ENCODE measurements at places on chromosomes 5 and 9.

DNA sequence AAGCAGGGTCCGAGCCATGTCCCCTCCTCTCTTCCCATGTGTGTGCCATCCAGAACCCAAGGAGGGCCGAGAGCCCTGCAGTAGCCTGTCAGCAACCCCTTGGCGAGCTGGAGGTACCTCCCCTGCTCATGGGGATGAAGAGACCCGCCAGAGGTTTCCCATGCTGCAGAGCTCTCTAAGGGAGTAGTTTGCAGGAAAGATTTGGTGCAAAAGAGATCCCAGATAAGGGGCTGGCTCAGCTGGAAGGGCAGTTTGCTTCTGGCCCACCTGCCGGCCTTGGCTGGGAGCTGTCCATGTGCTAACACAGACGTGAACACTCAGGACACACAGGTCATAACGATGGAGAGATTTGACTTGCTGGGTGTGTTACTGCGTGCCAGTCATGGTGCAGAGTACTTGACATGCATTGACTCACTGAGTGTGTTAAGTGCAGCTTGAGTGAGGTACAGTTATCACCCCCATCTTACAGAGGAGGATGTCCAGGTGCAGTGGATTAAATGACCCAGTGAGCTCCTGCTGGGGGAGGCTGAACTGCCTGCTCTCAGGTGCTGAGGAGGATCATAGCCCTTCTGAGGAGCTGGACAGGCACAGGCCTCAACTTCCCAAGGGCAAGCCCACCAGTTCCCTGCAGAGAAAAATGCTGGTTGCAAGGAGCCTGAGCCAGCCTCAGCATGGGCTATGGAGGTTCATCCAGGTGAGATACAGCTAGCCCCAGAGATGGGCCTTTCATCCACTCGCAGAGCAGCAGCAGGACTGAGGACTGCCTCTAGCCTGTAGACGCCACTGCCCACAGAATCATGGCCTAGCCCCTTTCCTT is 6.3 kb upstream of the SLC25A48 start:
- no peak for DNase-seq

DNA sequence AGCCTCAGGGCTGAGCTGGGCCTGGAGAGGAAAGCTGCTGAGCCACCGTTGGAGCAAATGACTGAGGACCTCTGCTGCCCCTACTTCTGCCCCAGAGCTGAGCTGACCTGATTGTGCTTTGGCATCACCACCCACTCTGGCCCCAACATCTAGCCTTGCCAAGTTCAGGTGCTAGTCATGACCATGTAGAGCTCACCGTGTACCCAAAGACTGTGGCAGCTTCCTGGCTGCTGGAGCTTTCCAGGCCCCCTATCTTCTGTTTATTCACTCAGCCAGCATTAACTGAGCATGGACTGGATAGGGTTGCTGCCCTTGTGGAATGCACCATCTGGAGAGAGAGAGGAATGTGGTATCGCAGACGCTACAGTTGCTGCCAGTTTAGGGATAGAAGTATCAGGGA is 49.1 kb downstream of the JADE2 start:
- no peak for DNase-seq

DNA sequence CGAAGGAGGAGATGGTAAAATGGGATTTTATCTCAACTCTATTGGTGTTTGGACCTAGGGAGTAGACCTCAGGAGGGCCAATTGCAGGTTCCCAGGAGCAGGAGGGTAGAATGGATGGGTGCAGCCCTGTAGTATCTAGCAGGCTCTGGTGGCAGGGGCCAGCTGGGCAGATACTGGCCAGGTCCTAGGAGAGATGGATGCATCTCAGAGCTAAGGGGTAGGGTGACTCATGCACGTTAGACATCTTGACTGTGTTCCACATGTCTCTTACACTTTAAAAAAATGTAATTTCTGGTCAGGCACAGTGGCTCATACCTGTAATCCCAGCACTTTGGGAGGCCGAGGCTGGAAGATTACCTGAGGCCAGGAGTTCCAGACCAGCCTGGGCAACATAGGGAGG is 22.4 kb downstream of the PSD2 start:
- DNase-seq = no peak

DNA sequence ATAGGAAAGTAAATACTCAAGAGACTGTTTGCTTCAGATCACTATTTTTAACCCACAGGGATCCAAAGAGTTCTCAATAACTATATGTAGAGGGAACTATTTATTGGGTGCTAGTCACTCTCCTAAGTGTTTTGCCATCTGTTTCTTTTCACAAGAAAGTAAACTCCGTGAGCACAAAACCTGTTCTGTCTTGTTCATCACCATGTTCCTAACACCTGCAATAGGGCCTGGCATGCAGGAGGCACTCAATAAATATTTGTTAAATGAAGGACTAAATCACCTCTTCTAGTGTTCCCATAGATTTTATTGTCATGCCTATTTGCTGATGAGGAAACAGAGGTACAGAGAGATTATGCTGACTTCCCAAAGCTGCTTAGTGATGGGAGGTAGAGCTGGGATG is 118.2 kb downstream of the VCAN start:
- no peak for DNase-seq

GRCh38 chr5:136506131-136506530 is 140.8 kb upstream of the TRPC7 start:
- DNase-seq = no peak

DNA sequence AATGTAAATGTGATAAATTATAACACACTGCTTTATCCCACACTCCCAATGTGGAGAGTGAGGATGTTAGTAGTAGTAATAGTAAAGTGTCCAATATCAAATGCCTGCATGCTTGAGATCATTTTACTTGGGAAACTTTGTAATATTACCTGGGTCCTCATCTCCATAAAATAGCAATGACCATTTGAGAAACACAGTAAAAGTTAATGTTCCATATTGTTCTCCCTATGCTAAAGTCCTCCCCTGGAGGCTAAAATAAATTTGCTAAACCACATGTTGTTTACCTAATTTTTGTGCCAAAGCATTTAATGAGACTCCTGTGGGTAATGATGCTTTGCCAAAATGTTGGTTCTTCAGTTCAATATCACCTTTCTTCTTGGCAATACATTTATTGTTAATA is 291.2 kb downstream of the CDH10 start:
- DNase-seq = no peak

DNA sequence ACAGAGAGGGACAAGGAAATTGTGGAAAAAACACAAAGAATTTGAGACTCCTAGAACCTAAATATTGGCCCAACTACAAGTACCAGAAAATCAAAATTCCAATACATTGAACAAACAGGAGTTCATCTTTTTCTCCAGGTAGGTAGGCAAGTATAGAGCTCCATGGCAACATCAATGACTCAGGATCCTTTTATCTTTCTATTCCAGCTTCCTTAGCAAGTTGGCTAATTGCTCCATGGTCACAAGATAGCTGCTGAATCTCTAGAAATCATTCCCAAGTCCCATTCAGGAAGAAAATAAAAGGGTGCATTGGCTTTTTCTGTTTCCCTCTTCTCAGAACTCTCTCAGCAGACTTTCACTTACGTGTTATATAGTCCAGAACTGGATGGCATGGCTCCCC is 117.9 kb upstream of the MAN2A1 start:
- no peak for DNase-seq

GRCh38 chr9:120257483-120257882 is 322.5 kb downstream of the CDK5RAP2 start:
- no peak for DNase-seq

- DNase-seq = peak; percentile 35
These were observed 40.7 kb downstream of the MAPK9 start for GRCh38 chr5:180251141-180251540.

GRCh38 chr5:111411301-111411700 is 101.0 kb downstream of the STARD4 start:
- DNase-seq = peak; percentile 35

GRCh38 chr5:68644971-68645370 is 429.4 kb downstream of the PIK3R1 start:
- DNase-seq = no peak

DNA sequence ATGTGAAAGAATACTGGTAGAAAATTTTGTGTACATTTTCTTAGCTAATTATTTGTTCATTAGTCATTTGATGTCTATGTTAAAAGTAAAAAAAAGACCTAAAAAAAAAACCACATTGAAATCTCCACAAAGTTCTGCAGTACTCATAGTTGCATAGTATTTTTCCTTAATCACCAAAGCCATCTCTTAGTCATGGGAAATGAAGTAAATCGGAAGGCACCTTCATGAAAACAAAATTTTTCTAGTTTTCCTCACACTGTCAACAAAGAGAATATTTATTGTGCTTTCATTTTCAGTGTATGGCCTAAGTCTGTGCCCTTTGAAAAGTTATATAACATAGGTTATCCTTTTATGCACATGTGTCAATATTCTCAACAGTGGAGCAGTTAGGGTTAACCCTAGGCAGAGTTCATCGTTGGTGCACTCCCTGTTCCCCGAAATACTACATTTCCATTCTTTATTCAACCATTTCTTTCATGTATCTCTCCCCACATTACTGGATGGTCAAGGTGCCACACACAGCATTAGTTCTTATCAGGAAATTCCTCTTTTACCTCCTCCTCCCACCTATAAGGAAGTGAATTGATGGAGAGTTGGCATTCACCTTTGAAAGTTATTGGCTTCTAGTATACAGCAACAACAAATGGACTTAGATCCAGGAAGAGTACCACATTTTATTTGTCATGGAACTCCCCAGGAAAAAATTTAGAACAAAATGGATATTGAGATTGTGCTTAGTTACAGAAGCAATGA is 93.1 kb downstream of the NUDT12 start:
- no peak for DNase-seq

DNA sequence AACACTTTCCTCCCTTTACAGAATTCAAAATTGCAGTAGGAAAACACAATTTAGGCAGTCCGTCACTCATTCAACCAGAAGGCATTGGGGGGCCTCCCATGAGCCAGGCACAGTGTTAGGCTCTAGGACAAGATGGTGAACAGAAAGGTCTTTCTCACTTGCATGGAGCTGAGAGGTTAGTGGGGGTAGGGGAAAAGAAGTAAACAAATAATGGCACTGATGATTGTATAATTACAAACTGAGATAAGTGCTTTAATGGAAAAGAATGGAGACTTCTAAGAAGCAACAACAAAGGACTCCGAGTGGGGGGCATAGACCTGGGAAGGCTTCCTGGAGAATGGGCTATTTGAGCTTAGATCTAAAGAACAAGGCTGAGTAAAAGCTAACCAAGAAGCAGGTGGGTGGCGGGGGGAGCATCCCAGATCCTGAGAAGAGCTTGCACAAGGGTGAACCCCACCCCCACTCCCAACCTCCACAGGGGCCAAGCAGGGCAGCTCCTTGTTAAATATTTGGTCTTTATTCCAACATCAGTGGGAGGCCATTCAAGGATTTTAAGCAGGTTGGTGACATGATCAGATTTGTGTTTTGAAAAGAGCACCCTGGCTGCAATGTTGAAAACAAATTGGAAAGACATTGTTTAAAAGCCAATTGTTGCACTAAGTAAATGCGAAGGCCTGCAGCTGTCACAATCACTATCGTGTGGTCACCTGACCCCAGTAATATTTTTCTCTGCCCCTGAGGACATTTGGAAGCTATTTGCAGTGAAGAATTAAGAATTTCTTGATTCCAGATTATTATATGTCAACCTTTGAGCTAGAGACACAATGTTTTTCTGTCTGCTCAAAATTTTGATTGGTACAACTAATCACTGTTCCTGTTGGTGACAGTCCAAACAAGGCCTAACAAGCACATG is 73.9 kb upstream of the EFNA5 start:
- no peak for DNase-seq

GRCh38 chr5:83368835-83369234 is 102.7 kb upstream of the VCAN start:
- no peak for DNase-seq

DNA sequence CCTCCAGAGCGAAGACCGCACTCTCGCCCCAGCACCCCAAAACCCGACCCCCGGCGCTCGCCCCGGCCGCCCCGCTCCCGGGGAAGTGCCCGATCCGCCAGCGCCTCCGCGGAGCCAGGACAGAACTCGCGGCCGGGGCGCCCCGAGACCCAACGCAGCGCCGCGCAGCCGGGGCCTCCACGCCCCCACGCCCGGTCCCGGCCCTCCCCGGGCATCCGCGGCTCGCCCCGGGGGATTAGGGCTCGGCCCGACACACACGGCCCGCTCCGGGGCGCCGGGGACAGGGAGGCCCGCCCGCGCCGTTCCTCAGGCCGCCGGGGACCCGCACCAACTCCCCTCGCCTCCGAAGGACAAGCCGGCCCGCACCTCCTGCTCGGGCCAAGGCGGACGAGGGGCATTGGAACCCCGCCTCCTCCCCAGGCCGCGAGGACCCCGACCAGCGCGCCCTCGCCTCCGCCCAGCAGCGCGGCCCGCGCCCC is 544 bp downstream of the FNBP1 start:
- no peak for DNase-seq

DNA sequence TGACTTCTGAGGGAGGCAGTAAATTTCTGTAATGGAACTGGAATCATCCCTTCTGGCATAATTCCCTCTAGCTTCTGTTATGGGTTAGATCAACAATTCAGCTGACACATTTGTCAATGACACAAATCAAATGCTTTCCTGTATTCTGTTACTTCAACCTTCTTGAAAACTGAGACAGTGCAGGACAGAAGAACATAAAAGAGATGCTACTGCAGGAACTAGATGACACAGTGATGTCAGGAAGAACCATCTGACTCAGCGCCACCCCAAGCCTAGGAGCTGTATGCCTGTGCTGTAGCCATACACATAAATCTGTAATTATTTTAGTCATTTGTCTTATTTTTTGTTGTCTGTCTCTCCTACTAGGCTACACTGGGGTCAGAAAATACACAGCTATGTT is 18.2 kb upstream of the CEP120 start:
- no peak for DNase-seq

DNA sequence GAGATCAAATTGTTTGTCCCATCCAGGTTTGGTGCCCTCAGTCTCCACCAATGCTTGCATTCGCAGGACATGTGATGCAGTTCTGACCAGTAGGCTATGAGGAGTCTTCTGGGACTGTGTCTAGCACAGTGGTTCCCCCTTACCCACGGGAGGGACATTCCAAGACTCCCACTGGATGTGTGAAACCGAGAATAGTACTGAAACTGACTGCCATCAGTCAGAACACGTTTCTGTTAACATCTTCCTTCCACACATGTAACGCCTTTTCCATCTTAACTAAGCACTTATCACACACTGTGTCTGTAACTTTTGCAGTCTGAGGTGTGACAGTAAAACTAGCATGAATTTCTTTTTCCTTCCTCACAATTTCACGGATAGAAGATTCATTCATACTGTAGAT is 74.7 kb downstream of the PTTG1 start:
- DNase-seq = no peak

GRCh38 chr9:32382565-32383320 is 1.7 kb upstream of the ACO1 start:
- no peak for DNase-seq

DNA sequence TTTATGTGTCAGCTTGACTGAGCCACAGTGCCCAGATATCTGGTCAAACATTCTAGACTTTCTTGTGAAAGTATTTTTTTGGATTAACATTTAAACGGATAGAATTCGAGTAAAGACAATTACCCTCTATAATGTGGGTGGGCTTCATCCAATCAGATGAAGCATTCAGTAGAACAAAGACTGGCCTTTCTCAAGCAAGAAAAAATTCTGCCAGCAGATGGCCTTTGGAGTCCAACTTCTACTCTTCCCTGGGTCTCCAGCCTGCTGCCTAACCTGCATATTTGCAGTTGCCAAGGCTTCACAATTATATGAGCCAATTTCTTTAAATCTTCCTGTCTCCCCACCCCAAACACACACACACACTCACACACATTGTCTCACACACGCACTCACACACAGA is 86.4 kb downstream of the MED10 start:
- DNase-seq = no peak
